Caki2 (cell line): ENCODE measurements at places on chromosomes 13 and 19. TPM values are rescaled to one million over a fixed set of nuclear protein-coding genes. Genes with fewer than 3 reads are reported as not detected.

The ASF1B gene
- 80.1 and 109 TPM in 2 replicates for total RNA-seq

The FAAP24 gene
- total RNA-seq, result 6.7 and 22.0 TPM in 2 replicates

The HSPB6 gene
- total RNA-seq, result not detected in 2 replicates

GRCh38 chr13:60043262-60043661, 120.5 kb downstream of the DIAPH3 start:
- no peak for DNase-seq

- DNase-seq, result no peak
Measured at GRCh38 chr19:5094768-5095567, 126.1 kb downstream of the KDM4B start.

The GAPDHS gene
- total RNA-seq, result not detected in 2 replicates

The TEX101 gene
- not detected in 2 replicates for total RNA-seq

The CBLC gene
- not detected in 2 replicates for total RNA-seq

DNA sequence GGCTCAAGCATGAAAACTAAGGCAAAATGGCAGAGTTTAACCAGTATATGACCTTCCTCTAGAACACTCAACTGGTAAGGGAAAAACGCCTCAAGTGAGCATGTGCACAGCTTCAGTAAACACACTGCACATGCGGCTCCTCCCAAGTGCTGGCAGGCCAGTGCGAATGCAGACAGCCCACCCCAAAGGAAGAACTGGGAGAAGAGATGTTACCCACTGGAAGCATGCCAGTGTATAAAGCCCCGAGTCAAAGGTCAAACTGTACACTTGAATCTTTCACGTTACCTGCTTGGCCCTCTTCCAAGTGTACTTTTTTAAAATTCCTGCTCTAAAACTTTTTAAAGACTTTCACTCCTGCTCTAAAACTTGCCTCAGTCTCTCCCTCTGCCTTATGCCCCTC, 19.2 kb upstream of the RCBTB1 start:
- no peak for DNase-seq

GRCh38 chr19:50300051-50300450, 29.1 kb downstream of the KCNC3 start:
- no peak for DNase-seq

DNA sequence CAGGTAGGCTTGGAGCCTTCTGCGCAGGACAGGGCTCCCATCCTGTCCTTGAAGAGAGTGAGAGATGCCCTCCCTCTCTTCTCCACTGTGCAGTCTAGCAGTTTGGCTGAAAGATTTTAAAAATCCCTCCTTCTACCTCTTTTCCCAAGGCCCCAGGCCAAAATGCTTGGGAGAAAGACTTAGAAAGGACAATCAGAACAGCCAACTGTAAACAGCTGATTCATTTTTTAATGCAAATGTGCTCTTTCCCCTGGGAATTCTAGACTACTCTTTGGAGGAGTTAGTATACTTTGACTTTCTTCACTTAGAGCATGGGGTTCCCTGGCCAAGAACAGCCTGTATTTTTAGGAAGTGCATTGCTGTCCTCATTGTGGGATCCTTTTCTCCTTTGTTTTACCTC, 398.9 kb downstream of the GPC6 start:
- no peak for DNase-seq

GRCh38 chr19:35362261-35363000, 4.2 kb downstream of the FFAR3 start:
- DNase-seq, result no peak

DNA sequence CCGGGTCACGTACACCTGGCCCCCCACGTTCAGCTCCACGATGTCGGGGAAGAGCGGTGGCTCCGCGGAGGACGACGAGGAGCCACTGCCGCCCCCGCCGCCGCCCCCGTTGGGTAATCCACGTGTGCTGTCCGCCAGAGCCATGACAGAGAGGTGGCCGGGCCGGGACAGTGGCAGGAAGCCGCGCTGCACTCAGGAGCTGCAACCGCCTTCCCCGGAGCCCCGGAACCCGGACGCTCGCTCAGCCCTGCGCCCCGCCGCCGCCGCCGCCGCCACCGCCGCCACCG, 257 bp downstream of the KCTD12 start:
- no peak for DNase-seq

The ZNF493 gene
- 3.7 and 3.9 TPM in 2 replicates for total RNA-seq

GRCh38 chr19:29645911-29646310, 19.4 kb upstream of the PLEKHF1 start:
- DNase-seq, result no peak

The SRRM5 gene
- not detected in 2 replicates for total RNA-seq

- DNase-seq, result no peak
Measured at GRCh38 chr13:51233117-51233826, 11.1 kb downstream of the FAM124A start.

GRCh38 chr19:37905946-37906868, at the start of gene WDR87:
Gene WDR87 (minus strand): TSS chr19:37906594. CDS start chr19:37898239, 8,355 bp downstream.
- no peak for DNase-seq

DNA sequence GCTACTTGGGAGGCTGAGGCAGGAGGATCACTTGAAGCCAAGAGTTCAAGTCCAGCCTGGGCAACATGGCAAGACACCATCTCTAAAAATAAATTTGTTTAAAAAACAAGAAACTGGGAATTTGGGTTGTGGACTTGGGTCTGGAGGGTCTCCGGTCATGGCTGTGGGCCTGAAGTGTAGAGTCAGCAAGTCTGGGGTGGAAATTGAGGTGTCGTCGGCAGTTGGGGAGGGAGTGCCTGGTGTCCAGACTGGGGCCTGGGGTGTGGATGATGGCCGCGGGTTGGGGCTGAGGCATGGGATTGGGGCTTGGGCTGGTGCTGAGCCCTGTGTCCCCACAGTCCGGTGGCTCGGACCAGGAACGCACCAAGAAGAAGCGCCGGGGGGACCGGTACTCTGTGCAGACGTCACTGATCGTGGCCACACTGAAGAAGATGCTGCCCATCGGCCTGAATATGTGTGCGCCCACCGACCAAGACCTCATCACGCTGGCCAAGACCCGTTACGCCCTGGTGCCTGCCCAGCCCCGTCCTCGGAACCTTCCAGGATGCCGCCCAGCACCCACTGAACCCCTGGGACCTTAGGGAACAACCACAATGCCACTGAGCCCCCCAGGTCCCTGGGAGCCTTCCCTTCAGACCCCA, 91.6 kb downstream of the RYR1 start:
- no peak for DNase-seq

GRCh38 chr13:76879203-76879882, 6.9 kb downstream of the KCTD12 start:
- DNase-seq, result no peak

DNA sequence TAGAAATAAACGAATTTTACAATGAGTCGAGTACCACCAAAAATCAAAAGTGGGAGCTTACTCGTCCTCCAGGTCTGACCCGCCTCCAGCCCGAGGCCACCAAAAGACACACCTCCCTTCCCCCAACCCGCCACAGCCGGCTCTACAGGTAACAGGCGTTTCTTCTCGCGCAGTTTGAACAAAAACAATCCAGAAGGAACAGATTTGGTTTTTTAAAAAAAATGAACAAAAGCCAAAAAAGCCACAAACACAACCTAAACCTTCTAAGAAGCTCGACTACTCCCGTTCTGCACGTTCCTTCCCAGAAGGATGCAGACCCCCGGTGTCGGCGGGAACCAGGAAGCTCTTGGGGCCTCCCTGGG, 671 bp downstream of the ZDHHC20 start:
- peak; percentile 36 for DNase-seq

The PSG5 gene
- total RNA-seq, result not detected in 2 replicates

The METTL21C gene
- not detected in 2 replicates for total RNA-seq

- DNase-seq, result no peak
Measured at GRCh38 chr13:75326173-75327134, 155.5 kb downstream of the TBC1D4 start.

- no peak for DNase-seq
Measured at GRCh38 chr13:32752997-32753606, 166.8 kb downstream of the PDS5B start.

DNA sequence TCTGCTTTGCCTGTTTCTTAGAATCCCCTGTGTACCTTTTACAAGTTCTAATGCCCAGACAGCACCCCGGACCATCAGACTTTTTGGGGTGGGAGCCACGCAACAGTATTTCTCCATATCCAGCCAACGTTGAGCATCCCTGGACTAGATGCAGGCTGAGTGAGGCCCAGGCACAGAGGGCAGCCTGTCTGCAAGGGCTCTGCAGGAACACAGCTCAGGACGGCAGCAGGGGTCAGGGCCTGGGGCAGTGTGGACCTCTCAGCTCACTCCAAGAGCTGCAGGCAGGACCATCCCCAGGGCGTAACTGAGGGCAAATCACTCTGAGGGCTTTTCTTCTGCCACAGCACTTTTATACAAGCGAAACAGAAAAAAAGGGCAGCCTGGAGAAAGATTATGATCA, 95.8 kb downstream of the DNAJC15 start:
- no peak for DNase-seq

GRCh38 chr19:41691268-41691970, 3.3 kb upstream of the CEACAM7 start:
- no peak for DNase-seq

The RNF113B gene
- total RNA-seq, result not detected in 2 replicates

- DNase-seq, result no peak
Measured at GRCh38 chr13:24683351-24683750, 3.1 kb downstream of the ATP12A start.

DNA sequence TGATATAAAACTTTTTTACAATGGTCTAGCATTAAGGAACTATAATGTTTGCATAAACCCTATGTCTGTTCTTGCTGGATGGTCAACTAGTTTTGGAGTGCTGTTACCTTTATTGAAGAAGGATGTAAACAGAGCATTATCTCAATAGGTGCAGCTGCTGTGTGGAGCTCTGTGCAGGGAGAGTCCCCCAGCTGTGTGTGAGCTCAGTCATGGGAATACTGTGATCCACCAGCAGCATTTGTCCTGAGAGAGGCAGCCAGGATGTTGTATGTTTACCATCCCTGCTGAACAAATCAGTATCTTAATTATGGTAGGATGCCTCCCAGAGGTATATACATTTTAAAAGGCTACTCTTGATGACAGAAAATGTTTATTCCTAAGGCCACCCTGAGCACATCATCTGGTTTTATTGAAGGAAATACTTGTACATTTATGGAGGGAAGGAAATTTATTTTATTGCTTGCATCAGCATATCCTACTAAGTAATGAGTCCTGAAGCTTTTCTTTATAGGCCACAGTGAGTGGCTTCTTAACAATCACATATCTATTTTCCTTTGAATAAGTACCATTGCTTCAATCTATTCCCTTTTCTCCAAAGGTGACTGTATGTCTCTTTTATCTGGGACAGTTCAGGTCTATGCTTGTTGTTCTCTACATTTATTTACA, 11.7 kb downstream of the RAP2A start:
- no peak for DNase-seq

- DNase-seq, result peak; percentile 86
Measured at GRCh38 chr19:41192574-41193429, at the start of gene CYP2S1. Gene CYP2S1 (plus strand): TSS chr19:41193219. CDS start chr19:41193265, 46 bp downstream.

- no peak for DNase-seq
Measured at GRCh38 chr19:30900051-30900450, 449.2 kb downstream of the TSHZ3 start.

GRCh38 chr13:93262729-93263345, 36.2 kb downstream of the GPC6 start:
- DNase-seq, result no peak

The C5AR2 gene
- not detected in 2 replicates for total RNA-seq

The CACNG6 gene
- total RNA-seq, result not detected in 2 replicates

The ZNF549 gene
- total RNA-seq, result 1.5 and 3.3 TPM in 2 replicates

DNA sequence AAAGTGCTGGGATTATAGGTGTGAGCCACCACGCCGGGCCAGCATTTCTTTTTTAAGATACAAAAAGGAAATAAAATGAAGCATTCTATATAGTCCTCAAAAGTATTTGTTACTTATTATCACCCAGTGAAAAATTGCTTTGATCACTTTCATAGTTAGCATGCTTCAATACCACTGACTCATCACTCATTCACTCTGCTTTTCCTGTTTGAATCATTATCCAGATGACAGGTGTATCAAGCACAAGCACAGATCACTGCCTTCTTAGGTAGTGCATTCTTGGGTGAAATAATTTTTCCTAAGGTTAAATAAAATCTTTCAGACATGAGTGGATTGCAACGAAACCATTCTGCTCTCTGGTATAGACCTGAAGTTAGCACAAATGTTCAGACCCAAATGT, 35.8 kb upstream of the SPART start:
- DNase-seq, result peak; percentile 21

The SIGLEC5 gene
- not detected in 2 replicates for total RNA-seq

The PSG2 gene
- total RNA-seq, result not detected in 2 replicates

DNA sequence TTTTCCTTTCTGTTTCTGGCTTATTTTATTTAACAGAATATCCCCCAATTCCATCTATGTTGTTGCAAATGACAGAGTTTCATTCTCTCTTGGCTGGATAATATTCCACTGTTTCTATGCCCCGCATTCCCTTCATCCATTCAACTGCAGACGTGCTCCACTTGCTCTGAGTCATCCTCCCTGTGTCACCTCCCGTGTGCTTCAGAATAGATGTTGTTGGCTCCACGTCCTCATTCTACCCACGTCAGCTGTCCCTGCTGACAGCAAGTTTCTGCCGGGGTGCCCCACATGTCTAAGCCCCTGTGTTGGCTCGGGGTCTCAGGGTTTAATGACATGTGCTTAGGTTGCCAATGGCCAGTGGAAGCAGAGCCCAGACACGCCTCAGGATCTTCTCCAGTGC, 1041.0 kb downstream of the UQCRFS1 start:
- peak; percentile 40 for DNase-seq

GRCh38 chr13:30121666-30122065, 185.7 kb downstream of the KATNAL1 start:
- DNase-seq, result no peak

DNA sequence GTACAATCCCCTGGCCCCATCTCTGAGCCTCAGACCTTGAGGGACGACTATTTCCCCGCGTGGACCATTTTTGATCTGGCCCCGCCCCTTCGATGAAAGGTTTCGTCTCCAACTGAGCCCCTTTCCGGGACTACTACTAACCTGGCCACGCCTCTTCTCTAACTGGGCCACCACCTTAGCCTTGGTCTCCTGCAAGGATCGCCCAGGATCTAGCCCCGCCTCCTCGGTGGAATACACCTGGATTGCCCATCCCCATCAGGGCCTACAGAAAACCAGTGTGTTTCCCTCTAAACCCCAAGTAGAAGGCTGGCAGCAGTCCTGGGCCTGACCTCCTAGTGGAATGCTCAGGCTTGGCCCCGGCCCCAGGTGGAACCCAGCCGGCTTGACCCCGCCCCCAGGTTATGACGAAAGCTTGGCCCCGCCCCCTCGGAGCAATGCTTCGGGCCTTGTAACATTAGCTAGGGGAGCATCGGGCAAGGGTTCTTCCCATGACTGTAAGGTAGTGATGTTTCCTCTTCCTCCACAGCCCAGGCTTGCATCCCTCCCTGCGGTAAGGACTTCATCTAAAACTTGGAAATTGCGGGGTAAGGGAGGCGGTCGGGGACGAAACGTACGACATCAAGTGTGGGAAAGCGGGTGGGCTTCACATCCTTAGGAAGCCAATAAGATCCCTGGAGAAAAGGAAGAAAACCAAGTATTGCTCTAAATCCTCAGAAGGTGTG, 9.1 kb downstream of the SPACA6 start:
- peak; percentile 47 for DNase-seq

The TEKTIP1 gene
- not detected in 2 replicates for total RNA-seq

The LRRC25 gene
- not detected in 2 replicates for total RNA-seq

The MCEMP1 gene
- total RNA-seq, result not detected in 2 replicates

The WDR88 gene
- not detected in 2 replicates for total RNA-seq
